Cerebellum (tissue), 4 donors: ENCODE measurements at places on chromosomes 12 and 14. TPM values are rescaled to one million over a fixed set of nuclear protein-coding genes. Genes with fewer than 3 reads are reported as not detected.
A peak's percentile ranks its signal among the peaks of the same experiment; 100 is the strongest.

- no peak for DNase-seq
Observed at GRCh38 chr12:96878704-96879103, 28.4 kb upstream of the NEDD1 start.

CLEC6A gene
- not detected for total RNA-seq

GRCh38 chr14:95102680-95103044 lies 54.7 kb downstream of the DICER1 start:
- no peak for DNase-seq

DNA sequence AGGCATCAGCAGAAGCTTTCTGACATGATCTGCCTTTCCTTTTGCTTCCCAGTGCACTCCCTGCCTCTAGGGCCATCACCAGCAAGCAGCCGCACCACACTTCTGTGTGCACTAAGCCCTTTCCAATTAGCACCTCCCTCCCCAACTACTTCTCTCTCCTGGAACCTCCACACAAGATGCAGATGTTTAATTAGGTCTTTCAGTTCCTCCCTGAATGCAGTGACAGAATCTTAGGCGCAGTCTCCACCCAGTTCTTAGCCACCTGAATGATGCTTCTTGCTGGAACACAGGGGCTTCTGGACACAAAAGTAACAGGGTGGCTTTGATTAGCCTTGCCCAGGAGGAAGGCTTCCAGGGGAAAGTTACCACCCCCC lies 32.9 kb downstream of the NIN start:
- no peak for DNase-seq

- DNase-seq = no peak
Observed at GRCh38 chr14:89418976-89419375, 1.9 kb upstream of the FOXN3 start.

INHBE gene
- not detected for total RNA-seq

PIK3C2G gene
- total RNA-seq = 10.5 TPM

GRCh38 chr12:53069621-53070410 lies 9.4 kb downstream of the SPRYD3 start:
- no peak for DNase-seq

PPP4R4 gene
- 3.0 TPM for total RNA-seq

CCDC177 gene
- 4.5 TPM for total RNA-seq

ADGRD1 gene
- 4.3 TPM for total RNA-seq

DNA sequence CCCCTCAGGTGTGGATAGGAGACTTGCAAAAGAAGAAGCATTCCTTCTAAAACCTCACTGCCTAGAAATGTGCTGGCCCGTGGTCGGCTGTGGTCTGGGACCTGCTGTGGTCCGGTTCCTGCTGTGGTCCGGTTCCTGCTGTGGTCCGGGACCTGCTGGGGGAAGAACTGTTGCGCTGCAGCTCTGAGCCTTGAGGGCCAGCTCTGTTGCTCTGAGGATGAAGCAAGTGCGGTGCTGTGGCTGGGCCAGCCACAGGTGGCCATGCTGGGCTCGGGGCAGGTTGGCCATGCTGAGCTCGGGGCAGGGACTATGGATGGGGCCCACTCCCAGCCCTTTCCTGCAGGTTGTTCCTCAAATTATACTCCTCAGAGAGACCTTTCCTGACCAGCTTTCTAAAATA lies 5.2 kb downstream of the NRXN3 start:
- no peak for DNase-seq

DNA sequence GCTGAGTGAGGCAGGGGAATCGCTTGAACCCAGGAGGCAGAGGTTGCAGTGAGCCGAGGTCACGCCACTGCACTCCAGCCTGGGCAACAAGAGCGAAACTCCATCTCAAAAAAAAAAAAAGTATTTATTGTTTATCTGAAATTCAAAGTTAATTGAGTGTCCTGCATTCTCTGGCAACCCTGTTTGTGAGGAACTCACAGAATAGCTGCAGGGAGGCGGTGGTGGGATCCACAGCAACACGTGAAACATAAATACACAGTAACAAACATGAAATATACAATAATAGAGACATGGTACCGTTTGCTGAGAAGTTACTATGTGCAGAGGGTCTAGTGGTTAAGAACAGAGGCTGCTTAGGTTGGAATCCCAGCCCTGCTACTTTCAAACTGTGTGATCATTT lies 43.7 kb upstream of the RFLNA start:
- no peak for DNase-seq

TMEM63C gene
- 16.9 TPM for total RNA-seq

- DNase-seq = no peak
Observed at GRCh38 chr12:79063258-79063657, 198.7 kb downstream of the SYT1 start.

DNA sequence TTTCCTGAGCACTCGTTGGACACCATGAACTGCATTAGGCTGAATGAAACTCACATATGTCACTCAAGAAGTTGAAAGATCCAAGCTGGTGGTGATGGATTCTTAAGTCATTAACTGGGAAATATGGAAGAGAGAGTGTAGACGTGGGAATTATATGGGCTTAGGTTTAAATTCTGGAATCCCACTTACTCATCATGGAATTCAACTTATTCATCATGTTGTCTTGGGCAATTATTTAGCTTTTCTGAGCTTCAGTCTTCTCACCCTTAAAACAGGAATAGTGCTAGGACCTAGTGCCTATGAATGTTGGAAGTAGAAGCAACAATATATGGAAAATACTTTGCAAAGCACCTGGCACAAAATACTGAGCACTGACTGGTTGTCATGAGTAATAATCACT lies 292.4 kb upstream of the TBX3 start:
- DNase-seq = no peak

- no peak for DNase-seq
Observed at GRCh38 chr12:47803191-47803875, 16.4 kb downstream of the HDAC7 start.

PAPOLA gene
- 266 TPM for total RNA-seq

GRCh38 chr14:68291820-68292219 lies 472.2 kb downstream of the RAD51B start:
- DNase-seq = no peak

DNA sequence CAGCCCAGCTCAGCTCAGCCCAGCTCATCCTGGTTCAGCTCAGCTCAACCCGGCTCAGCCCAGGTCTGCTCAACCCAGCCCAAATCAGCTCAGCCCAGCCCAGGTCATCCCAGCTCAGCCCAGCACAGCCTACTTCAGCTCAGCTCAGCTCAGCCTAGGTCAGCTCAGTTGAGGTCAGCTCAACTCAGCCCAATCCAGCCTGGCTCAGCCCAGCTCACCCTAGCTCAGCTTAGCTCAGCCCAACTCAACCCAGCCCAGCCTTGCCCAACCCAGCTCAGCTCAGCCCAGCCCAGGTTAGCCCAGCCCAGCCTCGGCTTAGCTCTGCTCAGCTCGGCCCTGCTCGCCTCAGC lies 332.3 kb downstream of the TMEM121 start:
- DNase-seq = no peak

P2RX2 gene
- not detected for total RNA-seq

AREL1 gene
- total RNA-seq = 55.8 TPM

- DNase-seq = no peak
Observed at GRCh38 chr12:102421802-102422583, 58.4 kb downstream of the IGF1 start.

DNA sequence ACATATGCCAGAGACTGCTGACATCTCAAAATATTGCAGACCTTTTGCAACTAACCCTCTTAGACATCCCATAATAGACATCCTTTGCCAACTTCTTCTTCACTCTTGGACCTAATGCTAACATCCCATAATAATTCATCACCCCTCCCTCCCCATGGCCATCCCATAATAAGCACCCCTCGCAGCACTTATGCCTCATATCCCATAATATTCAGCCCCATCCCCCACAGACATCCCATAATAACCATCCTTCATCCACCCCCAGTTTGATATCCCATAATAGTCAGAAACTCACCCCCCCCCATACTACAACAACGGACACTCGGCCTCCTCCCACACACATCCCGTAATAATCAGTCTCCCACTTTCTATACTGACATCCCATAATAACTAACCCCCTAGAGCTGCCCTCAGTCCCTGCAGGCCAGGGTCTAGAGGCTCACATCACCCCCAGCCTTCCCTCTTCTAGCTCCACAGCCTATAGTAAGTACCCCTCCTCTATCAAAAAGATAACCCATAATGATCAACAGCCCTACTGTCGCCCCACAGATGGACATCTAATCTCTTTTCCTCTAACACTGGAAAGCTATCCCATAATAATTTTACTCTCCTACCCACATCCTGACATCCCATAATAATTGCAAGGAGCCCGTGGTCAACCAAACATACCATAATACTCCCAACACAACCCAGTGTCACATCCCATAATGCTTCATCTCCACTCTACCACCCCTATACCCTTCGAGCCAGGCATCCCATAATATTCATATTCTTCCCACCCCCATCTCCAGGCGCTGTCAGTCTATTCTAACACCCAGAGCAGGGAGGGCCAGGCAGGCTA lies 792 bp upstream of the CHD4 start:
- peak; percentile 81 for DNase-seq

GRCh38 chr12:62933220-62933601 lies 1.7 kb downstream of the PPM1H start:
- peak; percentile 96 for DNase-seq

DNA sequence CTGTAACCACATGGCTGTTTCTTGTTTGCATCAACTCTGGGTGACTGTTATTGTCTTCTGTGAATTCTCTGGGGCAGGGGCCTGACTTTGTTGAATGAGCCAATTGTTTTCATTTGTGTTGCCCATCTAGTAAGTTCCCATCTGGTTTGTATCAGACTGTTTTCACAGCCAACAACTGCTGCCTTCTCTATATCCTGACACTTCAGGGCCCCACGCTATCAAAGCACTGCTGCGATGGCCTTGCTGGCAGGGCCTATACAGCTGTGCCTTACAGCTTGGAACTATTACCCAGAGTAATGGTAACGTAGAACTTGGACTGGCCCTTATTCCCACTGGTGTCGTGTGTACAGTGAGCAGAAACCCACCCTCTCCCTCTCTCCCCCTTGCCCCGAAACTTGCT lies 104.3 kb upstream of the DACT1 start:
- no peak for DNase-seq

- no peak for DNase-seq
Observed at GRCh38 chr12:75209812-75210138, at the start of gene KCNC2. Gene KCNC2 (minus strand): TSS chr12:75209839.

DNA sequence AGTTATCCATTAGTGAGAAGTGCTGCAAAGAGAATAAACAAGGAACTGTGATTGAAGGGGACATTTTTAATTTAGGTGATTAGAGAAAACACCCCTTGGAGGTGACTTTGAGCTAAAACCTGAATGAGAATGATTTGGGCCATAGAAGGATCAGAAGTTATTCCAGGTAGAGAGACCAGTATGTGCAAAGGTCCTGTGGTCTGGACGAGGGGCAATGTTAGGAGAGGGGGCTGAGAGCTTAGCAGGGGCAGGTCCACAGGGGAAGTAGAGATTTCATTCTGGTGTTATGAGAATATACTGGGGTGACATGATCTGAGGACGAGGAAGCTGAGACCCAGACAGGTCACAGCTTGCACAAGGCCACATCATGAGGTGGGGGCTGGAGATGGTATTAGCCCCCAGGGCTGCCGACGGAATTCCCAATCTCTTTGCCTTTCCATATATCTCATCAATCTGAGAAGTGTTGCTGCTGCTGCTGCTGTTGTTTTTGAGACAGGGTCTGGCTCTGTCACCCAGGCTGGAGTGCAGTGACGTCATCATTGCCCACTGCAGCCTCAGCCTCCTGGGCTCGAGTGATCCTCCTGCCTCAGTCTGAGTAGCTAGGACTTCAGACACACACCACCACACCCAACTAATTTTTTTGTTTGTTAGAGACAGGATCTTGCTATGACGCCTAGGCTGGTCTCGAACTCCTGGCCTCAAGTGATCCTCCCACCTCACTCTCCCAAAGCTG lies 55.6 kb downstream of the KCTD10 start:
- DNase-seq = no peak

DNA sequence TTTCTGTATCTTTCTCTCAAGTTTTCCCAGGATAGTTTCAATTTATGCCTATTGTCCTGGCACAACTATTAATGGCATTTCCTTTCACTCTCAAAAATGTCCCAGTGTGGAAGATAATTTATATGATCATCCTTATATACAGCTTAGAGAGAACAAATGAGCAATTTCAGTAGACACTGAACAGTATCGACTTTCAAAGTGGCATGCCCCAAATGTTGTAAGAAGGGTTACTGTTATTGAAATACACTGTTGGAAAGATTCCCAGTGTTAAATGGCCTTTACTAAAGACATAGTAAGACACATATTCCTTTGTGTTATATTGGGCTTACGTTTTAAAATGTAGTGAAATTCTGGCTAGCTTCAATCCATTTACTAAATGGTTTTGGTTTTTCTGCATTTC lies 202.3 kb upstream of the CDKN3 start:
- DNase-seq = no peak

DNA sequence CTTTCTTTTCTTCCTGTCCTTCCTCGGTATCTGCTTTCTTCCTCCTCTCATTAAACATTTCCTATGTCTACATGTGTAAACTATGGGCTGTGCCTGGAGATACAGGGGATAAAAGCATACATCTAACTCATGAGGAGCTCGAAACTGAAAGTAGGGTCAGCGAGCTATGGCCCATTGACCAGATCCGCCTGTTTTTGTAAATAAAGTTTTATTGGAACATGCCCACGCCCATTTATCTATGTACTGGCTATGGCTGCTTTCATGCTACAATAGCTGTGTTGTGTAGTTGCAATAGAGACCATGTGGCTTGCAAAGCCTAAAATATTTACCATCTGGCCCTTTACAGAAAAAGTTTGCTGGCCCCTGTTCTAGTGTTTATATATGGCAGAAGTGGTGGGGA lies 500.8 kb upstream of the GARIN6 start:
- no peak for DNase-seq

- DNase-seq = no peak
Observed at GRCh38 chr14:35752380-35752779, 56.7 kb downstream of the RALGAPA1 start.

GRCh38 chr12:4243091-4243490 lies 30.5 kb upstream of the CCND2 start:
- no peak for DNase-seq

GRCh38 chr12:52526511-52526951 lies 6.3 kb upstream of the KRT5 start:
- DNase-seq = no peak

DNA sequence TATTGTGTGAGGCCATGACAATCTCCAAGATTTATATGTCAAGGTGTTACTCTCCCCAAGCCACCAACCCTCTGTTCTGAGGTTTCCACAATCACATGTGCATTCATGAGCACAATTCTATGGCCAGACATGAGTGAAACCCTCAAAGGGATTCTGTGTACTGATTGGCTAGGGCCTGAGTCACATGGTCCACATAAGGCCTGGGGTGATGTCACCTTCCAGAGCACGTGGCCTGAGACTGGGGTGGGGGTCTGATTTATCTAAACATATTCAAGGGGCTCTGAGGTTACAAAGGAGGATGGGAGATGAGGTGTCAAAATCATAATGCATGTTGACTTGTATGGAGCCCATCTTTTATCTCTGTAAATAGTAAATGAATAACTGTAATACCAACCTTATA lies 1369.9 kb upstream of the TMEM132C start:
- no peak for DNase-seq

WNT5B gene
- 4.9 TPM for total RNA-seq

- no peak for DNase-seq
Observed at GRCh38 chr12:12811343-12811742, 1.8 kb upstream of the DDX47 start.
